Activated naive CD4-positive, alpha-beta T cell treated with anti-CD3 and anti-CD28 coated beads, Interleukin-2, amount 50 U/mL, for 72 hours (primary cell): ENCODE measurements at places on chromosomes 3 and 15. TPM values are rescaled to one million over a fixed set of nuclear protein-coding genes. Genes with fewer than 3 reads are reported as not detected.

- no peak for DNase-seq
Measured at GRCh38 chr3:190260301-190260700, 61.9 kb downstream of the CLDN1 start.

The REC114 gene
- total RNA-seq = not detected

The ADAMTS9 gene
- total RNA-seq = not detected

- DNase-seq = peak; percentile 76
Measured at GRCh38 chr15:67100801-67101581, 35.6 kb downstream of the SMAD3 start.

DNA sequence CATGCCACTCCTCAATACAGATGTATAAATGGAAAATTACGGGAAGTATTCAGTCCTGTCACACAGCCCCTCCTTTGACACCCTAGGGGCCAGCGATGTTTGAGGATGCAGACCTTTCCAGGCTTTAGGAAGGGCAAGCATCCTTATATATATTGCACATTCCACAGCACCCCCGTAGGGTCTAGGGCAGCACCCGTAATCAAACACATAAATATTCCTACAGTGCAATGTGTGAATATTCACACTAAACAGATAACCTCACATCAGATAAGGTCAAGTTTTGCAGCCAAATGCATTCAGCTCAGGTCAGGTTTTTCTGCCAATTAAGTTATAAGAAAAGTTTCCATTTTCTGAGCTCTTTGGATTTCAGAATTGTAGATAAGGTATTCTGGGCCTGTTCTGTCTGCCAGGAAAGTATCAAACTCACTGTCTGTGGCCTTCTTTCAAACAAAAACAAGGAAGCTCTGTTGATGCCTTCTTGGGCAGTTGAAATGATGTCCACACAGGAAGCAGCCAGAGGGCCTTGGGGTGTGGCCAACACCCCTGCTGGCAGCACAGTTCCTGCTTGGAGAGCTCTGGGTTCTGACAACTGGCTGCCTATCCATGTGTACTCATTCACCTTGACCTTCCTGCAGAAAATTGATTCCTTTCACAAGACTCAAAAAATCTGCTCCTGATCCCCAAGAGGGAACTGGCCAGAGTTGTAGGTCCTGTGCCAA lies 427.0 kb downstream of the NTRK3 start:
- DNase-seq = no peak

DNA sequence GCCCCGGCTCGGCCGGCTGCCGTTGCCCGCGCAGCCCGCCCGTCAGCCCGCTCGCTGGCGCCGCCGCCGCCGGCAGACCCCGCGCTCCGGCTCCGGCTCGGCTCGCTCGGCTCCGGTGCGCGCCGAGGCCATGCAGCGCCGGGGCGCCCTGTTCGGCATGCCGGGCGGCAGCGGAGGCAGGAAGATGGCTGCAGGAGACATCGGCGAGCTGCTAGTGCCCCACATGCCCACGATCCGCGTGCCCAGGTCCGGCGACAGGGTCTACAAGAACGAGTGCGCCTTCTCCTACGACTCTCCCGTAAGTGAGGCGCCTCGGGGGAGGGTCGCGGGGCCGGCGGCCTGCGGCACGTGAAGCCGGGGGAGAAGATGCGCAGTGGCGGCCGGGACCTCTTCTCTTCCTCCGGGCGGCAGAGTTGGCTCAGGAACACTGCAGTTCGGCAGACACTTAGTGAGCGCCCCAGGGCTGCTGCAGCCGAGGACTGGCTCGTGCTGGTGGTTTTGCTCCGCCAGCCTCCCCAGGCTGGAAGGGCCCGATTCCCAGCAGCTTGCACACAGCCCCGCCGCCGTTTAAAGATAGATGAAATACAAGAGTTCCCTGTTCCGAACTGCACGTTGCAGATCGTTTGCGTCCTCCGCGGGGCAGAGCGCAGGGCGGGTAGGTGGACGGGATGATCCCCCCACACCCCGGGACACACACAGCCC lies 407 bp downstream of the USP13 start:
- DNase-seq = peak; percentile 74

GRCh38 chr3:57077630-57078343 lies 17.3 kb downstream of the SPATA12 start:
- no peak for DNase-seq

DNA sequence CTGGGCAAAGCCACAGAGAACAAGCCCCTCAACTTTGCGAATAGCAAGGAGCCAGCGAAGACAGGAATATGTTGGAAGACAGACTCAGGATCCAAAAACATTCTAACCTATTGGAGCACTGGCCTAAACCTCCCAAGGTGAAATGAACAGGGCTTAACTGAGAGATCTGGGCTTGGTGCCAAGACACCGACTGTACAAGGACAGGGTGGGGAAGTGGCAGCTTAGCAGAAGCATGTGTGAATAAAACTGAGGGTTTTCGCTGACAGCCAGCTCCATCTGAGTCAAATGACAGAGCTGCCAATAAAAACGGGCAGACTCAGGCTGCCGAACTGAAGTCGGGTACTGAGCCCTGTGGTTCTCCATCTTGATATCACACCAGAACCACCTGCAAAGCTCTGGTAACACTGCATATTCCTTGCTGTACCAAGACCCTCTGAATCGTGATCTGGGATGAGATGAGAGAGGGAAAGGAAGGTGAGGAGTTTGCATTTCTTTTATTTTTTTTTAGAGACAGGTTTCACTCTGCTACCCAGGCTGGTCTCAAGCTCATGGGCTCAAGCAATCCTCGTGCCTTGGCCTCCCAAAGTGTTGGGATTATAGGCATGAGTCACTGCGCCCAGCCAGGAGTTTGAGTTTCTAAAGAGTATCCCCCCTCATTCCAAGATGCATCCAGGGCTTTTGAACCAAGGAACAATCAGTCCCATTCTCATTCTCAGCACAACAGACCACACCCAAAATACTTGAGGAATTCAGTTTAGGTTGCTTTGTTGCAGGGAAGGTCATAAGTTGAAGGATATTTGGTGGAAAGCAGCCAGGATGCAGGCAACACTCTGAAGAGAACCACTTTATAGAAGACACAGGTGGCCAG lies 6.0 kb upstream of the PLCB2 start:
- DNase-seq = no peak

DNA sequence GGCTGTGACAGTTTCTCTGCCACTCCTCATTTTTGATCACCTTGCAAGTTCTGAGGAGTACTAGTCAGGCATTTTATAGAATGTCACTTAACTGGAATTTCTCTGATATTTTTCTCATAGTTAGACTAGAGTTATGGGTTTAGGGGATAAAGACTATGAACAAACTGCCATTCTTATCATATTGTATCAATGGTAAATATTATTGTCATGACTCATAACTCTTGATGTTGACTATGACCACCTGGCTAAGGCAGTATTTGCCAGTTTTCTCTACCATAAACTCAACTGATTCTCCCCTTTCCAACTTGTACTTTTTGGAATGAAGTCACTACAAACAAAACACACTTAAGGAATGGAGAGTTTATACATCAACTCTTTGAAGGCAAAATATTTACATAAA lies 22.7 kb upstream of the OR5K1 start:
- DNase-seq = no peak

DNA sequence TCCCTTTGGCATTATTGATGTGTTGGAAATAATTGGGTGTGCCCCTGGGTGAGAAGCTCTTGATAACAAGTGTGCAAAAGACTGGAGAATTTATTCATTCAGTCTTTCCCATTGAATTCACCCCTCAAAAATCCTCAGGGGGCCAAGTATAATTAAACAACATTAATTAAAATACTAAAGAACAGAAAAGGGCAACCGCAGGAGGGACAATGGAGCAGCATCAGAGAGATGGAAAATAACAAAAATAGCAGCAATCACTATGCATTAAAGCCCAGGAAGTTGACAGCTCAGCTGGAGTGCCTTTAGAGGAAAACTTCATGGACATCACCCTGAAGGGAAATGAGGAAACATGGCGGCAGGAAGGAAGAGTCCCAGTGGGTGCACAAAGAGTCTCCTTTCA lies 227.6 kb downstream of the MINAR1 start:
- DNase-seq = no peak

The NRG4 gene
- not detected for total RNA-seq

The ELP6 gene
- total RNA-seq = 39.3 TPM

GRCh38 chr3:123194552-123194951 lies 7.2 kb upstream of the SEC22A start:
- no peak for DNase-seq

- no peak for DNase-seq
Measured at GRCh38 chr15:101054991-101055390, 135.8 kb downstream of the LRRK1 start.

The ATP2B2 gene
- total RNA-seq = not detected

- DNase-seq = no peak
Measured at GRCh38 chr3:179318876-179319275, 4.0 kb upstream of the ZNF639 start.

DNA sequence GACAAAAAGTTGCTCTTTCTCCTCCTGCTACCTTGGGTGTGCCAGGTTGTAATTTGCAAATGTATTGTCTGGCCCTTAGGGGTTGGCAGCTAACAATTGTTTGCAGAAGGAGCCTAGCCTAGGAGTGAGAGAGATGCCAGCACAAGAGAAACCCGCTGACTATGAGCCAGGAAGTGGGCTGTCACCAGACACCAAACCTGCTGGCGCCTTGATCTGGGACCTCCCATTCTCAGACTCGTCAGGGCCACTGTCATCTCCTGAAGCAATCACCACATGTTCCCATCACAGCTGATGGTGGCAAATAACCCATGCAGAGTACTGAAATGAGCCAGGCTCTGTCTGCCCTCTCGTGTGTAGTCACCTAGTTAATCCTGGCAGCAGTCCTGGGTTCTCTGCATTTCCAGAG lies 406.4 kb upstream of the NPAP1 start:
- DNase-seq = no peak

The ITIH1 gene
- not detected for total RNA-seq

The GOLGA6L7 gene
- total RNA-seq = not detected

The GRAMD1C gene
- total RNA-seq = 0.48 TPM

GRCh38 chr3:190124067-190124466 lies 3.4 kb upstream of the P3H2 start:
- no peak for DNase-seq

The LARP6 gene
- total RNA-seq = 0.23 TPM

GRCh38 chr3:128681369-128681829 lies 30.8 kb upstream of the RPN1 start:
- no peak for DNase-seq

The PARP14 gene
- total RNA-seq = 69.3 TPM

The TMEM212 gene
- total RNA-seq = not detected

- DNase-seq = no peak
Measured at GRCh38 chr3:150035301-150035779, 64.6 kb upstream of the PFN2 start.

DNA sequence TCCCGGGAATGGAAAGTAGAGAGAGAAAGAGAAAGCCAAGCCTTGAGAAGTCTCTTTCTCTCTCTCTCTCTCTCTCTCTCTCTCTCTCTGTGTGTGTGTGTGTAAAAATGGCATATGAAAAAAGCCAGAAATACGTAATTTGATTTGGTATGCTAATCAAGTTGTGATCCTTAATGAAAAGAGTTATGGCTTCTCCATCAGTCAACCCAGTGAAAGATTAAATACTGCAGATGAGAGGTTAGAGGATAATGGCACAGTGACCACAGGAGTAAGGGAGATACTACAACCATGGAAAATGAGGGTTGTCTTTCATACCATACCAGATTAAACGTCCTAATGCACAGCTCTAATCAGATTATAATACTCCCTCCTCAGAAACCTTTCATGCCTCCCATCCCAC lies 193.5 kb upstream of the SOX2 start:
- no peak for DNase-seq

The MRPL46 gene
- 36.0 TPM for total RNA-seq

DNA sequence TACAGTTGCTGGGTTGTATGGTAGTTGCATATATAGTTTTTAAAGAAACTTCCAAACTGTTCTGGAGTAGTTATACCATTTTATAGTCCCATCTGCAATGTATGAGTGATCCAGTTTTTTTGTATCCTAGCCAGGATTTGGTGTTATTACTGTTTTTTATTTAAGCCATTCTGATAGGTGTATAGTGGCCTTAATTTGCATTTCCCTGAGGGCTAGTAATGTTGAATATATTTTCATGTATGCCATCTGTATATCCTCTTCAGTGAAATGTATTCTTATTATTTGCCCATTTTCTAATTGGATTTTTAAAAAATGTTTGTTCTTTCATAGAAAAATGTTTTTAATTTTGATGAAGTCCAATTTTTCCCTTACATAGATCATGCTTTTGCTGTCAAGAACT lies 29.2 kb downstream of the PXK start:
- DNase-seq = no peak

- DNase-seq = no peak
Measured at GRCh38 chr3:160464321-160464720, 14.7 kb upstream of the TRIM59 start.

- no peak for DNase-seq
Measured at GRCh38 chr3:86793786-86794185, 197.2 kb downstream of the VGLL3 start.

DNA sequence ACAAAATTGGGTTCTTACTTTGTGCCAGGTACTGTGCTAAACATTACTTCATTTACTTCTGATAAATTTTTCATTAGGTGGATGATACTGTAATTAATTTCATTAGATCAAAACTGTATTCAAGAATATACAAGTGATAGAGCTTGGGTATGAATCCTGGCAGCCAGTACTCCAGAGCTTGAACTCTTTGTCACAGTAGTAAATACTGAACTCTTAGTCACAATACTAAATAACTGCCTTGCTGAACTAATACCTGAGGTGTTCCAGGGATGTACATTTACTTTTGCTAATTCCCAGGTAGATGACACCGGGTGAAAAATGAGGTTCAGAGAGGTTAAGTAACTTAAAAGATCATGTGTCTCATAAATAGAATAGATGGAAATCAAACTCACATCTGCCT lies 20.3 kb downstream of the FXR1 start:
- no peak for DNase-seq

The UBA7 gene
- total RNA-seq = 101 TPM

The CHL1 gene
- total RNA-seq = not detected

DNA sequence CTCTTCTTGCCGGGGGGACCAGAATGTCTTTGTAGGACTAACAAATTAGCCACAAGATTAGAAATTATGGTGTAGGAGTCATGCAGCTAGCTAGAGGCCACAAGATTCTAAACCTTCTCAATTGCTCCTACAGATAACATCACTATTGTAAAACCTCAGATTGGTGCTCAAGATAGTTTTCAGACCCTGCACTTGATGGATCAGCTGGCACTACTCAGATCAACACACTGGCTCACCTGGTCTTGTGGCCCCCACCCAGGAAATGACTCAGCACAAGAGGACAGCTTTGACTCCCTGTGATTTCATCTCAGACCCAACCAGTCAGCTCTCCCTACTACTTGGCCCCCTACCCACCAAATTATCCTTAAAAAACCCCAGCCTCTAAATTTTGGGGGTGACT lies 124.1 kb upstream of the RASGRP1 start:
- peak; percentile 63 for DNase-seq
